Stimulated activated CD4-positive, alpha-beta T cell treated with anti-CD3 and anti-CD28 coated beads, Interleukin-4, amount 100 ng/mL, for 24 hours (primary cell): ENCODE measurements at places on chromosomes 1 and 21.

GRCh38 chr1:12353981-12354380 lies 124.2 kb downstream of the VPS13D start:
- no peak for DNase-seq

DNA sequence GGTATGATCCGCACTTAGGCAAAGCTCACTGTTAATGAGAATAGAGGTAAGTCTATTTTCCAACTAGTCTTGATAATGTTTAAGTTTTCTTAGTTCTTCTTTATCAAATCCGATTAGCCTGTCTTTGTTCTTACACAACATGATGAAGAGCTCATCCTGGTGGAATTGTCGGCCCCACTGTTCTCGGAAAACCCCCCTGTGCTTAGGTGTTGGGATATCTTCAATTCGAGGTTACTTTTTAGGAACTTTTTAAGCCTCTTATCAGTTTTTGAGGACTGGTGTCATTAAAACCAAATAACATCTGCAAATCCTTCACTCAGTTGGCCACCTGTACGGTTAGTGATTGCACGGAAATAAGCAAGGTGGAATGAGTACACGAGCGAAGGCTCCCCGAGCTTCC lies 60.7 kb upstream of the KIF26B start:
- no peak for DNase-seq

DNA sequence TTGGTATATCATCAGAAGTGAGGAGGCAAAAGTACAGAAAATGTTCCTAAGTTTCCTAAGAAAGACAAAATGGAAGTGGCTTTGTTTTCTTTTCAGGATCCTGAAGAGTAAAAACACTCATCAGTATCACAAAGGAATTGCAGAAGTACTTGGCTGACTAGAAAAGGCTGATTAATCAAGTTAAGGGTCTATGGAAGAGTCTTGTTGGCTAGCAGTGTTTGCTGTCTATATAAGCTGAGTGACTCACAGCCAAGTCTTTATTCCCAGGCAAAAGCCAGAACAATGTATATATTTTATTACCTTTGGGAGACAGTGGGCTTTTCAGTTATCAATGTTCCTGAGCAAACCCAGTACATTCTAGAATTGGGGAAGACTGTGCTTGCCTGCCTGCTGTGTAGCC lies 777.0 kb downstream of the PLA2G4A start:
- DNase-seq = no peak

GRCh38 chr1:162633081-162633762 lies 958 bp downstream of the DDR2 start:
- no peak for DNase-seq

DNA sequence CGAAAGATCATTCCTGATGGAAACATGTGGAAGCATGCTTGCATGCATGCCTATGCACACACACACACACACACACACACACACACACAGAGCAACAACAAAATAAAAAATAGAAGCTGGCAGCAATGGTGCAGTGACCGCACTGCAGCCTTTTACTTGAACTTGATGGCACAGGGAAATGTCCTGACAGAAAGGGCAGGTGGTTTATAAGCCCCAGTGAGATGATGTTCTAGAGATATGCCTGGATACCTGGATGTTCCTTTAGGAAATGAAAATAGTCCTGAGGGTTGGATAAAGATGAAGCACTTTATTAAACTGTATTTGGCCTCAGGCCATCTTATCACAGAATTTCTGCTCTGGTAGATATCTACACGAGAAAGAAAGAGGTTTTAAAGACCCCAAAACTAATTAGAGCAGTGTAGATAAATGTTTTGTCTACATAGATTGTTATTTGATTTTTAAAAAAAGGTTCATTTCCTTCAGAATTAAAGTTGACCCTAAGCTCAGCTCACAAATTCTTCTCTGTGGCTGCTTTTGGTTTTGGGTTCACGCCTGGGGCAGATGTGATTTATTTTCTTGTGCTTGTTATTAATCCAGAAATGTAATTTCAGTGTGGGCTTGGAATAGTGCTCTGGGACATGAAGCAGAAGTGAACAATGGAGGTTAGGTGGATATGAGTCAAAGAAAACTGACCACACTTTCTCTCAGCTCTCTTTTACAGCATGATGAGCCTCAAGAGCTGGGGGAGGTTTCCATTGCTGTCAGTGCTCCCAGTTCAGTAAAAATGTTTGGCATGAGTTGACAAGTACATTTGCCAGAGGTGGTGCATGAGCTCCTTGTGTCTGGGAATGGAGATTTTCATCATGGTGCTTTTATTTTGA lies 22.9 kb downstream of the ADAM30 start:
- no peak for DNase-seq

GRCh38 chr1:206098242-206098919 lies 18.8 kb downstream of the AVPR1B start:
- DNase-seq = no peak

DNA sequence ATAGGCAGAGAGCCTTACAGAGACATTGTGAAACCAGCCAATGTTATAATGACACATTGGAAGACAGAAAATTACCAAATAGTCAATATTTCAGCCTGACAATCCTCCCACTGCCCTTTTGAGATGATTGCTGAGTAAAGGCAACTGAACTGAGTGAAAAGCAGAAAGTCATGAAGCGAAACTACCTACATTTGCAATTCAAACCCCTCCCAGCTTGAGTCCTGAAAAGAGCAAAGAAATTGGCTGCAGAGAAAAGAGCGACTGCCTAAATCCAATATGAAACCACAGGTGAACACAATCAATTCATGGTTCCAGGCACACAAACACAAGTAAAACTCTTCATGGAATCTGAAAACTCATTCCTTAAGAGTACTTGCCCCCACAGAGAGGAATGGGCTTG lies 143.4 kb upstream of the CHRM3 start:
- no peak for DNase-seq

DNA sequence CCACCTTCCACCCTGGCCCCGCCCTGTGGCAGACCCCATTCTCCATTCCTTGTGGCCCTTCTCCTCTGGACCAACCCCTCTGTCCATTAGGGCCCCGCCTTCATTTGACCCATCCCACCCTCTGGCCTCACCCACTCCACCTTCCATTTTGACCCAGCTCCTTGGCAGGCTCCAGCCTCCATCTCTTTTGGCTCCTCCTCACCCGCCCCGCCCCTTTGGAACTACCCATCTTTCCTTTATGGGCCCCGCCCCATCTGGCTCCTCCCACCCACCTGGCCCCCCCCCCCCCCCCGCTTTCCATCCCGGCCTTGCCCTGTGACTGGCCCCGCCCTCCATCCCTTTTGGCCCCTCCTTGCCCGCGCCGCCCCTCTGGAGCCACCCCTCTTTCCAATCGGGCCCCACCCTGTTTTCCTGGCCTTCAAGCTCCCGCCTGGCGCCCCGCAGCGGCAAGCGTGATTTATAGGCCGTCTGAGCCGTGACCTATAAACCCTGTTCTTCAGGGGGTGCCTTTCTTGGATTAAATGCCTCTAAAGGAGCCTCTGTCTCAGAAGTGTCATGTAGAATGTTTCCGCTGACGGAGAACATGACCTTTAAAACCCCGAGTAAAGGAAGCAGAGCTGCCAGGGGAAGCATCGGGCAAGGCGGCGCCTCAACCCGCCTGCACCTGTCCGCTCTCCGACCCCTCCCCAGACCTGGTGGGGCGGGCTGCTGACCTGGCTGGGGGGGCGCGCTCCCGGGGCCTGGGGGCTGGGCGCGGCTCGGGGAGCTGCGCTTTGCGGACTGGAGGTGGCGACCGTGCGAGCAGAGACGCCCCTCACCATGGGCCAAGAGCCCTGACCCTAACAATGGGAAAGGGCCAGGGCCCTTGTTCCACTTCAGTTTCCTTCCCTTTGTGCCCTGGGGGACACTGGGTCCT lies 178.0 kb downstream of the CAMTA1 start:
- DNase-seq = peak; percentile 48

GRCh38 chr1:92538048-92538412 lies 51.3 kb upstream of the GFI1 start:
- peak; percentile 39 for DNase-seq

- no peak for DNase-seq
Observed at GRCh38 chr21:18245464-18245967, 883 bp downstream of the CHODL start.

GRCh38 chr1:60895701-60896100 lies 186.7 kb upstream of the NFIA start:
- DNase-seq = no peak

DNA sequence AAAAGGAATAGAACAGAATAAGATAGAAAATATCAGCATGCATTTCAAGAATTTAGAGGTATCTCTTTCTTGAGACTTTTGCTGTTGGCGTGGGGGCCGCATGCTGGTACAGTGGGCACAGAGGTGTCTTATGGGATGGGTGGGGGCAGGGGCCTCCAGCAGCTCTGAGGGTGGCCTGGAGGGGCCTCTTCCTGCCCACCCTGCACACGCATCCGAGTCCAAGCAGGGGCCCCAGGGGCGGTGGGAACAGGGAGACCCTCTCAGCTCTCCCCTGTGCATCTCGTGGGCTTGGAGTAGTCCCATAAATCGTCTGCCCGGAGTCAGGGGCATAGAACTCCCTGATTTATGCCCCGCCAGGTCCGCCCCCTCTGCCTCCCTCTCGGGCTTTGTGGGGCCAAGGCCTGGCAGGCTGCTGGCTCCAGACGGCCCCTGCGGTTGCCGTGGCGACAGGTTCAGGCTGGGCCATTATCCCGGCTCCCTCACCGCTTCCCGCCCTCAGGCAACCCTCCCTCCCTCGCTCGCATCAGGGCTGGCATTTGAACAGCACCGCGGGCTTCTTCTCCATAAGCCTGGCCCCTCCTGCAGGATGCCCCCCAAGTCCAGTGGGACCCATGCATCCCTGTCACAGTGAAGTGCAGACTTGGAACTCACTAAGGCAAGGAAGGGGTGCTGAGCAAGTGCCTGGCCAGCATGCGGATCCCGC lies 133.2 kb upstream of the ZBTB40 start:
- DNase-seq = no peak

DNA sequence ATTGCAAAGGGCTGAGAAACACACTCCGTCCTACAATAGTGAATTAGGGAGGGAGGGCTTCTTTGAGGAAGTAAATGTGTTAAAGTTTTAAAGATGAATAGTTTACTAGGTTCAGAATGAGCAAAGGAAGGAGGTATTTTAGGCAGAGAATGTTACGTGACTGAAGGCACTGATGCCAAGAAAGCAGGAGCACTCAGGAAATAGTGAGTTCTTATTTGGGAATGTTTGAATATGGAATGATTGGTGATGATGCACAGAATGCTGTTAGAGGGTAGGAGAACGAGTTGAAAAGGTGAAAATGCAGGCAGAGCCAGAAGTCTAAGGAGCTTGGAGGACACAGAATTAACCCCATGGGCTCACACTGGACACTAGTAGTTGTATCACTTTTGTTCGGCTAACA lies 108.0 kb downstream of the NRIP1 start:
- DNase-seq = no peak

DNA sequence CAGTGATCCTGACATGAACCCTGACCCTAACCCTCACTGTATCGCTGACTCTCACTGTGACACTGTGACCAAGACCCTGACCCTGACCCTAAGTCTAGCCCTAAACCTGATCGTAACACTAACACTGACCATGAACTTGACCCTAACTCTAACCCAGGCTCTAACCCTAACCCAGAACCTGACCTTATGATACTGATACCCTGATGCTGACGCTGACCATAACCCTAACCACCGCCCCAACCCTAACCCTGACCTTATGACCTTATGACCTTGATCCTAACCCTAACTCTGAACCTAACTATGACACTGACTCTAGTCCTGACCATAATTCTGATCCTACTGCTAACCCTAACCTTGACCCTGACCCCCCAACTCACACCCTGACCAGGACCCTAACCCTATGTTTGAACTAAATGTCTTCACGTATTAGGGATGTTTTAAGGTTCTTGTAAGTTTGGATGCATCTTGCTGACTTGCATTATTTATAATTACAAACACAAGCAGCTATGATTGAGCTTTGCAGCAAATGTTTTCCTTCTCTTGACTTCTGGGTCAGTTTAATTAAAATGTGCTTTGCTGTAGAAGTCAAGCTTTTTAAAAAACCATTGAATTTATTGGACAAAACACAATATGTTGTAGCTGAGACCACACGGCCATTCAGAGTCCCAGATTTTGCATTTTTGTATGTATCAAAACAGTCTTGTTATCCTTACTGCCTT lies 23.9 kb upstream of the PRSS38 start:
- no peak for DNase-seq

DNA sequence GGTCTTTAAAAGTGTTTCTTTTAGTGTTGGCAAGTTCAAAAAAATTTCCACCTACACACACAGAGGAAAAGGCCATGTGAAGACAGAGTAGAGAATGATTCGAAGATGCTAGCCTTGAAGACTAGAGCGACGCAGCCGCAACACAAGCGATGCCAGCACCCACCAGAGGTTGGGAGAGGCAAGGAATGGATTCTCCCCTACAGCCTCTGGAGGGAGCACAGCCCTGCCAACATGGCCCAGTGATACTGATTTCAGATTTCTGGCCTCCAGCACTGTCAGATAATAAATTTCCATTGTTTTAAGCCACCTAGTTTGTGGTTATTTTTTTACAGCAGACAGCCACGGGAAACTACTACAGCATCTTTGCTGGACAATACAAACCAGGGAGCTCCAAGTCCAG lies 6.9 kb upstream of the ADAR start:
- DNase-seq = no peak

- no peak for DNase-seq
Observed at GRCh38 chr1:3348196-3348865, 106.1 kb upstream of the ARHGEF16 start.

DNA sequence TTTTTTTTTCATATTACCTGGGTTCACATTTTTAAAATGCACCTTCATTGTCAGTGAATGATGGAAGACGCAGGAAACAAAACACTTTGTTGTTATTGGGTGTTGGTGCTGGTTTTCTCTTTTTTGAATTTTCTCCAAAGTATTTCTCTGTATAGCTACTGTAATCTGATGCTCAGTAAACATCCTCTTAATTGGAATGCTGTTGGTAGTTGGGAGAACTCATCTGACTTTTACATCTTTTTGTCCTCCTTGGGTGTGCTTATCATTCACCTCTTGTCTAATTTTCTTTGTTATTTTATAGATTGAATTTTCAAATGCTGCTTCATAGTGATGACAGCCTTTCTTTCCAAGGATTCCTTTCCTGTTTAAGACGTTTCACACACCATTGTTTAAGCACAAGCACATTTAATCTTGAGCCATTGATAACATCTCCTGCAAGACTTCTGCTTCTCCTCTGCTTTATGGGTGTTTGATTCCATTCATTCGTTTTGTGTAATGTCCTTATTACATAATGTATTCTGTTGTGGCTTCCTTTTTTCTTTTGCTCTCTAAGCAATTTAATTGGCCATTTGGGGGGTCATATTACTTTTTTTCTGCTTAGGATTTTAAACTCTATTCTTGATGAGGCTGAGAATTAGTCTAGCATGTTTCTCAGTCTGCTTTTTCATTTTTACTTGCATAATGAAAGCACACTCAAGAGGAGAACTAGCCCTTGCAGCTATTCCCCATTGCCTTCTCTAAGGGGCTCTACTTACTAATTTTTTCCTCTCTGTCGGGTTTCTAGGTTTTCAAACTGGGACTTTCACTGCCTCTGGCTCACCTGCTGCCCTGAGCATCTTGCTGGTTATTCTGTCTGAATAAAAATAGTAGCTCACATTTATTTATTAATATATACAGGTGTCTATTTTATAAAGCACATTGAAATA lies 42.0 kb upstream of the CD34 start:
- no peak for DNase-seq

GRCh38 chr1:231666220-231666936 lies 39.8 kb downstream of the DISC1 start:
- no peak for DNase-seq
